HT-29 (cell line): ENCODE measurements at places on chromosomes 3 and 15.

- DNase-seq = no peak
Observed at GRCh38 chr3:112341386-112341785, 8.4 kb downstream of the CD200 start.

GRCh38 chr3:54427501-54427900, 305.1 kb downstream of the CACNA2D3 start:
- no peak for DNase-seq

DNA sequence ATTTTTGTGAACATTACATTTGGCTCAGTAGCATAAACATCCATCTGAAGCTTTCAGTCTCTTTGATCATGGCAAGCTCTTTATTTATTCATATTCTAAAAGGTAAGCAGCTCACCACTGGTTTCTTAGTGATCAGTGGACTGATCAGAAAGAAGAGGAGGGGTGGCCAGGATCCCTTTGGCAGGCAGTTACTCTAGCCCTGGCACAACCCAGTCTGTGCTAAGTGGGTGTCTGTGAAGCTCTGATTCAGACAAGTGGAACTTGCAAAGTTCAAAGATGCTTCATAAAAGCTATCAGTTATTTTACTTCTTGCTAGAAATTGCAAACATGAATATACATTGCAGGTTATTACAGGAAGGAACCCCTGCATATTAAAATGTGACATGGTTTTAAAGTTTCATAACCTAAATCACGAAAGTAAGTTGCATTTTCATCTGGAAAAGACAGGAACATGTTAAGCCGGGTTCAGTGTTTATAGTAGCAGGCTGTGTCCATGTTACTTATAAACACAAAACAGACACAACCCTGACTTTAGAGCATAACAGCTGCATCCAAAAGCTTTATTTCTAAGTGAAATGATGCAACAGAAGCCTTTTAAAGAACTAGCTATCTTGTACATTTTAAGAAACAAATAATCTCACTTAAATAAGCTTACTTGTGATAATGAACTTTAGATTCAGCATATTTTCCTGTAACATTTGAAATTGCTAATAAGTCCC, 785.3 kb downstream of the MCTP2 start:
- no peak for DNase-seq

GRCh38 chr3:105140899-105141367, 225.8 kb upstream of the ALCAM start:
- DNase-seq = no peak

- no peak for DNase-seq
Observed at GRCh38 chr15:85781099-85781498, 13.6 kb downstream of the KLHL25 start.

DNA sequence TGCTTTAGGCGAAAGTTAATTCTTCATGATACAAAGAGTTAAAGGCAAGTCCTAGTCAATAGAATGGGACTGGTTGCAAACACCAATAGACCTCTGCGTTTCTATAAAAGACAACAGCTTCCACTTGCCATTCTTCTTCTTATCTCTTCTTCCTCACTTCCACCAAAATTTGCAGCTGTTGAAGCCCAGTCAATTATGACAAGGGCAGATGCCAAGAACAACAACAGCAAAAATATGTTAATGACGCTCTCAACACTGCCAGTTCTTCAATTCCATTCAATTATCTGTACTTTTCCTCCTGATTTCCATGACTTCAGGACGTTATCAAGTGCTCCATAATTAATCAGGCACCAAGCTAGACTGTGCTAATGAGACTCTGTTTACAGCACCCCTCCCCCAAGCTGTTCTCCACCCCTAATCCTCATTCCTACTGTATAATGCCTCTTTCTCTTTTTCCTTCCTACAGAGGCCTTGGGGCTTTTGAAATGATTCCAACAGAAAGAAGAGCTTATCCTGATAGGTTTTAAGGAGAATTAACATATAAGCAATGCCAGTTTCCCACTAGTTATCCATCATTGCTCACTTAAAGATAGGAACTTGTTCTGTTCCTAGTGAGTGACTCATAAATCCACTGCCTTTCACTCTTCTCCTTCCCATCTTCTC, 1160.5 kb downstream of the IGSF11 start:
- no peak for DNase-seq

DNA sequence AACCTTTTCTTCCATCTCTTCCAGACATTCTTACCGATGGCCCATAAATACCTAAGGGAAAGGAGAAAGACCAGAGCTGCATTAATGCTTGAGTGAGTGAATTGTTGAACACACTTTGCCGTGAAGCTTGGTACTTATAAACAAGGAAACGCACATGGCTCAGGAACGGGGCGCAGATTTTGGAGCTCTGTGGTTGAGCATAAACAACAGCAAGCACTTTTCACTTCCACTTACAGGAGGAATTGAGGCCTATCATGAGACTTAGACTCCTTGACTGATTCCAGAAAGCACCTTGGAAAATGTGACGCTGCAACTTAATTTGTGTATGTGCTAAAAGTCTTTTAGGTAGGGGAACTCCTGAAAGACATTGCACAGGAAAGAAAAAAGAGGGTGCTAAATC, 197.5 kb upstream of the FEZF2 start:
- DNase-seq = no peak

GRCh38 chr3:71309886-71310285, 273.6 kb downstream of the FOXP1 start:
- DNase-seq = no peak

- DNase-seq = no peak
Observed at GRCh38 chr3:57500506-57500905, 43.6 kb downstream of the DNAH12 start.

DNA sequence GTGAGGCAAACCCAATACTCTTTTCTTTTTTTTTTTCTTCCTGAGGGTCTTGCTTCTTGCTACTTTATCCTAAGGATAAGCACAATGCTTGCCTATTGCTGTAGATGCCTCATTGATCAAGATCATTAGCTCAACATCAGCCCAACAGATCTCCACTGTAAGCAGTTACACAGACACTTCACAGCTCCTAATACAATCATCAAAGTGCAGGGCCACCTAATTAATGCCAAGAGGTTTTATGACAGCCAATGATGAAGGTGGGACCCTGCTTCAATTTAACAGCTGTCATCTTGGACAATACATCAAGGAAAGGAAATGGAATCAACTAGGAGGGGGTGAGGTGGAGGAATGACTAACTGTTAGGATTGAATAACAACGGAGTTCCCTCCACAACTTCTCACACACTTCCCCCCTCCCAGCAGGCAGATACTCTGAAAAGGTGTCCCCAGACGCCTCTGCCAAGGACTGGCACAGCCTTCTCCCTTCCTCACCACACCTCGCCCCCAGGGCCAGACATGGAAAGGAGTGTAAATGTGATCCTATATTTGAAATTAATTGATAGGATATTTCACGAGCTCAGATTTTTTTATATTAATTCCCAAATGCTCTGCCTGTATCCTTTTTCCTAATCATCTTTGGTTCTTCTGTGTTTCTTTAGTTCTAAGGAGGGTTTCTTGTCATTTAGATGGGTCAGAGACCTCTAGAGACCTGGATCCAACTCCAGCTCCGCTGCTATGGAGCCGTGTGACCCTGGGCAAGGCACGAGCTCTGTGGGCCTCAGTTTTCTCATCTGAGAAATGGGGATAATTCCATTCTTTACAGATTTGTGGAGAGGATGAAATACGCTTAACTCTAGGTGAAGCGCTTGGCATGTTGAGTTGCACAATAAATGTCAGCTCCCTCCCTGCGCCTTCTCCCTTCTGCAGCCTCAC, 1.2 kb downstream of the DCLK3 start:
- DNase-seq = no peak

DNA sequence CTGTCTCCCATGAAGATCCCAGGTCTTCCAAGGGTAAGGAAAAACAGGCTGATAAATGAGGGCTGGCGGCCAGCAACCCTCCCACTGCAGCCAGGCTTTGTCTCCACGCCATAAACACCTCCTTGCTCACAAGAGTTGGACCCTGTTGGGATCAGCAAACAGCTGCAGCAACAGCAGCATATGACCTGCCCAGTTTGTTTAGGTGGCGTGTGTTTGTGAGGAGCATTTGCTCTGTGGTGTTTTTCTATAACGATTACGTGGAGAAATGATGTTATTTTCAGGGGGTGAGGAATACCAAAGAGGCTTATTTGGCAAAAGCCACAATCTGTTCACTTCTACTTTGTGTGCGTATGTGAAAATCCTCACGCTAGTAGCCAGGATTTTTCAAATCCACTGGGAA, 58.5 kb downstream of the RFTN1 start:
- DNase-seq = no peak

- no peak for DNase-seq
Observed at GRCh38 chr15:61634837-61635236, 405.7 kb upstream of the RORA start.

- peak; percentile 88 for DNase-seq
Observed at GRCh38 chr15:73704869-73705645, 20.9 kb downstream of the CD276 start.

GRCh38 chr15:66778716-66779115, 76.7 kb downstream of the SMAD6 start:
- DNase-seq = no peak

- DNase-seq = peak; percentile 18
Observed at GRCh38 chr3:98114264-98114663, 16.3 kb upstream of the OR5H1 start.

- DNase-seq = peak; percentile 95
Observed at GRCh38 chr15:79896634-79897379, at the start of gene MTHFS. MTHFS (minus strand) TSS chr15:79897014; CDS start chr15:79896988, 26 bp downstream.

GRCh38 chr3:193605876-193606275, 12.9 kb downstream of the OPA1 start:
- peak; percentile 91 for DNase-seq

DNA sequence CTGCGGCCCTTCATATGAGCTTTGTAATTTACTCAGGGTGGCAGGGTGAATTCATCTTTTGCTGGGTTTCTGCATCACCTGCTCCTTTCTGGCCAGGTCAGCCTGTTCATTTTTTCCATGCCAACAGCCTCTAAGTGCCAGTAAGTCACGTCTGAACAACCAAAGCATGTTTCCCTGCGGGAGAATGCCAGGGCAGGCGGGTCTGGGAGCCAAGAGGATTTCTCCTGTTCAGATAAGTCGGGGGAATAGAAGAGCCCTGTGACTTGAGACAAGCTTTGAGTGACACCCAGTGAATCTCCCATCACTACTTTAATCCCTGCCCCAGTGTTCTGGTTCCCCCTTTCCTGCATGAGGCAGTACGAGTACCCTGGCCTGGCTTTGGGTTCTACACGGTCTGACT, 153.1 kb downstream of the PGPEP1L start:
- no peak for DNase-seq

DNA sequence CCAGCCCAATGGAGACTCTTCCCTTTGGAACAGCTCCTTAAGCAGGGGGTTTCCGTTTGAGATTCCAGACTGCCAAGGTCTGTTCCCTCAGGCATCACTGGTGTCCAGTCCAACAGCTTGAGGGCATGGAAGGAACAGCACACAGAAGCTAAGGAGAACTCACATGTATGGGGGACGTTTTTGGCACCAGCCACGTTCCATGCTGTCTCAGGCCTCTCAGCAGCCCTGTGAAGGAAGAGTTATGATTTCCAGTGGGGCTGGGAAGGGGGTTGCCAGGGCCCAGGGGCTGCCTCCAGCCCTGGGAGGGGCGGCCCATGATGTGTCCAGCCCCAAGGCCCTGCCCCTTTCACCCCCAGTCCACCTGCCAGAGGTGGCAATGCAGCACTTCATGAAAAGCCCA, 7.5 kb upstream of the RHO start:
- DNase-seq = no peak

DNA sequence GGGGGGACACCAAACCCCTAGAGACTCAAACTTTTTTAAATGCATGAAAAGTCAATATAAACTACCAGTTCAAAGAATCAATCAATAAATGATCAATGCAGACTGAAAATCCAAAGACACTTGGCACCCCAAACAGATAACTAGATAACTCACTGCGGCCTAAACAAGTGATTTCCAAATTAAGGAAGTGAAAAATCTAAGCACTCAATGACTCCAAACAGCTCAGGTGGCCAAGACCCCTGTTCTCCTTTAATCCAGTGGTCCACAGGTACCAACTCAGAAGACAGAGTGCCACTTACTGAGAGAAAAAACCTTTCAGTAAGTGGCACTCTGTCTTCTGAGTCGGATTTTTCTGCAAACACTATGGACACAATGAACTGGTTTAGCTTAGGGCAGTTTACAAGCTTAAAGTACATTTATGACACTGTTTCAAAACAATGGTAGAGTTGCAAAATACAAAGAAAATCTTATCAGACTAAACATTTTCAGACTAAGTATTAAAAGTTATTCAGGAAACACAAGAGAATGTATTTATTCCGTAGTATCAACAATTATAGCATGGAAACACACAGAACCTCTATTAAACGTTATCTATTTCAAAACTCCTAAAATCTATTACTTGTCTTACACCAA, 4.7 kb downstream of the DLG1 start:
- no peak for DNase-seq

DNA sequence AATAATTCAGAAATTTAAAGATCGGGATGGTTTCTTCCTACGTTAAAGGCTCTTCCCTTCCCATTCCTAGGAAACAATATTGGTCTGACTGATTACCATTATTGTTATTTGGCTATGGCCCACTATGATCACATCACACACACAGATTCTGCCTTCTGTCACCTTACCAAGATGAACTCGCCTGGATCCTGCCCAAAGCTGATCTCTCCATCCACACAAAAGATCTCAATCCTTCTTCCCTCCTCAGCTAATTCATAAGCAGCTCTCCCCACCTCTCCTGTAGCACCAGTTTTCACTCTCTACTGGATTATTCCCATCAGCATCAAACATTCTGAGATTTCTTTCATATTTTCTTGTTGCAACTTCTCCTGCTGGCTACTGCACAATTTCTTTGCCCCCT, 25.0 kb downstream of the PLCL2 start:
- DNase-seq = no peak

DNA sequence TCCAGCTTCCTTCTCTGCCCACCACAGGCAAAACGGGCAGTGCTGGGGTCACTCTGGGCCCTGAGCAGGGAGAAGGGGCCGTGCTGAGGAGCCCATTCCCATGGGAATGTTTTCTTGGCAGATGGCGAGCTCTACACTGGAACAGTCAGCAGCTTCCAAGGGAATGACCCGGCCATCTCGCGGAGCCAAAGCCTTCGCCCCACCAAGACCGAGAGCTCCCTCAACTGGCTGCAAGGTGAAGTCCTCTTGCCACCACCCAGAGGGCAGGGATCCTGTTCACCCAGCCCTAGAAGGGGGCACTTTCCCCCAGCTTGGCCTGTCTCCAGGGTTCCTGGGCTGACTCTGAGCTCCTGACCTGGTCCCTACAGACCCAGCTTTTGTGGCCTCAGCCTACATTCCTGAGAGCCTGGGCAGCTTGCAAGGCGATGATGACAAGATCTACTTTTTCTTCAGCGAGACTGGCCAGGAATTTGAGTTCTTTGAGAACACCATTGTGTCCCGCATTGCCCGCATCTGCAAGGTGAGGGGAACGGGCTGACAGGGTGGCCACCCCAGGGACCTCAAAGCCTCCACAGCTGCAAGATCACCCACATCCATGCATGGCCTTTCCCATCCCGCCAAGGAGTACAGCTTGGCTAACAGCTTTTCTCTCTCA, 12.4 kb downstream of the CIB1 start:
- peak; percentile 86 for DNase-seq
